ENCODE measurements at places on chromosomes 1 and 21. TPM values are rescaled to one million over a fixed set of nuclear protein-coding genes. Genes with fewer than 3 reads are reported as not detected.

DNA sequence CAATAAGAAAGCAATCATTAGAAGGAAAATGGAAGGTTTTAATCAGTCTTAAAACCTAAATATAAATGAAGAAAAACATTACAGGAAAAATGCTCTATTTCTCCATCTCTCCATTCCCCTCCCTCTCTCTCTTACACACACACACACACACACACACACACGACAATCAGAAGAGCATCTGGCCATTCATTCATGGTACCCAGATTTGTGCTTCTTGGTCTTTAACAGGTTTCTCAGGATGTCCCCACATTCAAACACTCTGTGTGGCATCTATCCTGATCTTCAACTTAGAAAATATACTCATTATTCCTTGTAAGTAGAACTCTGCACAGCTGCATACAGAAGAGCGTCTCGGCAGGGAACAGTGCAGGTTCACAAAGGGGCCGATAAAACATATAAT lies 779 bp downstream of the LRRC40 start:
- no peak for DNase-seq

GRCh38 chr1:91700771-91701471 lies 185.0 kb downstream of the TGFBR3 start:
- no peak for DNase-seq

- no peak for DNase-seq
Measured at GRCh38 chr1:89928506-89928905, 66.4 kb upstream of the ZNF326 start.

- DNase-seq = no peak
Measured at GRCh38 chr1:93021539-93022134, 57.4 kb upstream of the MTF2 start.

- no peak for DNase-seq
Measured at GRCh38 chr21:42375506-42375905, 9.2 kb upstream of the TFF1 start.

DNA sequence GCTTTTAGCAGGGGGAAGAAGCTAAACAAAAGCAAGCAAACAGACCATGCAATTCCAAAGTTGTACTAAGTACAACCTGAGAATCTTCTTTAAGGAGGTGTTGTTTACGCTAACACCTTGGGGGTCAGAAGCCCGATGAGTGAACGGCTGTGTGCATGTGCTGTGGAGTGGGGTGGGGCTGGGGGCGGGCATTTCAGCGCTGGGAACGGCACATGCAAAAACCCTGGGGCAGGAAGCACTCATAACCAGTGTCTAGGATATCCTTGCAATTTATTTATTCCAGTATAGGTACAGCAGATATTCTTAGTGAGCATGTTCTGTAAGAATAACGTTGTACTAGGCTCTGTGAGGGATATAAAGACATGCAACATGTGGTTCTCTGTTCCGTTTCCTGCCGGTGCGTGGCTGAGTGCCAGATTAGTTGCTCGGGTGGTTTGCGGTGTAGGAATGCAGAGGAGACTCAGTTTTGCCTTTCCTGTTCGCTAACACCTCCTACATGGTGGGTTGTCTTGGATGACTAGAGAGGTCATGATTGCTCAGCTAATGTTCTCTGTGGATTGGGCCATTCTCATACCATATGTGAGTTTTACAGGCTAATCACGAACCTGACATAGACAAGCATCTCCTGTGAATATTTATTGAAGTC lies 3.7 kb downstream of the FASLG start:
- peak; percentile 80 for DNase-seq

GRCh38 chr1:243269461-243269801 lies 13.6 kb downstream of the SDCCAG8 start:
- DNase-seq = no peak

DNA sequence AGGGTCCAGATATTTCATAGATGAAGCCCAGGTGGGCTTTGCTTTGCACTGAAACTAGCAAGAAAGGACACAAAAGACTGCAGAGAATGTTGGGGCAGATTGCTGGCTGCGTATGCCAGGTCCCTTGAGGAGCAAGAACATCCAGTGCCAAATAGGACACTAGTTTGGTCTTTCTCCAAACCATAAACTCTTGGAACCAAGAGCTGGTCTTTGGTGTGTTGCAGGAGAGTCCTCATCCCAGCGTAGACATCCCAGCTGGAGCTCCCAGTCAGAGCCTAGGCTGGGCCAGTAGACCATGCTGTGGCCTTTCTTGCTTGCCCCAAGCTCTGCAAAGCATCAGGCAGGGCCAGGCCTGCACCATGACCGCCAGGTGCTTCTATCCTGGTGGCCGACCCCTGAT lies 87.5 kb downstream of the ATP5PO start:
- DNase-seq = no peak

DNA sequence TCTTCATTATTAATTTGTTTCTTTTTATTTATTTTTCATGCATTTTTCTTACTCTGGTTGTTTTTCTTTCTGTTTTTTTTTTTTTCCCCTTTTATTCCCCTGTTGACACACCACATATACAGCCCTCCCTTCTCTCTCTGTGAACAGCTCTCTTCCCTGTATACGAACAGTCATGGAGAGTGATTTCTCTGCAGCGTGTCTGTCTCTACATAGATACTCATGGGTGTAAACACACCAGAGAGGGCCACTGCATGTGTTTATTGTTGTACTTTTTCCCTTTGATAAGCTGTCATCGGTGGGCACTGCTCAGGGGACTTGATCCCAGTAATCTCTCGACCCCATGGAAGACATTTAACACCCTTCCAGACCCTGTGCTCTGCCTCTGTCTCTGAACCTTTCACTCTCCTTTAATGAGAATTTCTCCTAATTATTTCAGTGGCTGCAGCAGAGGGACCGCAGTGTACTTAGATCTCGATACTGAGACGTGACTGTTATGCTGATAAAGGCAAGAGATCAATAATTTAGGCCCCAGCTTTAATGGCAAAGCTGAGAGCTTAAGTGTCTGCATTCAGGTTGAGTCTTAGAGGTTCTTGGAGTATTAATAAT lies 113.1 kb downstream of the PBX1 start:
- no peak for DNase-seq

Gene FOXD3
- not detected for total RNA-seq

All from activated T-helper 2 cell treated with anti-CD3 and anti-CD28 coated beads, Interferon-gamma antibody, Interleukin-2, Interleukin-4, amounts not matched to agents 10 μg/mL and 5 μg/mL and 100 μg/mL, durations not matched to agents 14 hours and 24 hours and 36 hours (primary cell).